ENCODE measurements at places on chromosomes 2 and 18. TPM values are rescaled to one million over a fixed set of nuclear protein-coding genes. Genes with fewer than 3 reads are reported as not detected.

Gene FNDC4
- total RNA-seq, result 2.8 TPM

Gene GAL3ST2
- not detected for total RNA-seq

Gene SFTPB
- total RNA-seq, result not detected

Gene IL18R1
- 5.5 TPM for total RNA-seq

Gene RSAD2
- 1.1 TPM for total RNA-seq

Gene REG3A
- total RNA-seq, result not detected
